ENCODE measurements at places on chromosomes 7 and 10.

- no peak for DNase-seq
Observed at GRCh38 chr10:100628061-100628460, 92.3 kb downstream of the HIF1AN start.

GRCh38 chr10:64528294-64529002, 1007.2 kb downstream of the REEP3 start:
- no peak for DNase-seq

DNA sequence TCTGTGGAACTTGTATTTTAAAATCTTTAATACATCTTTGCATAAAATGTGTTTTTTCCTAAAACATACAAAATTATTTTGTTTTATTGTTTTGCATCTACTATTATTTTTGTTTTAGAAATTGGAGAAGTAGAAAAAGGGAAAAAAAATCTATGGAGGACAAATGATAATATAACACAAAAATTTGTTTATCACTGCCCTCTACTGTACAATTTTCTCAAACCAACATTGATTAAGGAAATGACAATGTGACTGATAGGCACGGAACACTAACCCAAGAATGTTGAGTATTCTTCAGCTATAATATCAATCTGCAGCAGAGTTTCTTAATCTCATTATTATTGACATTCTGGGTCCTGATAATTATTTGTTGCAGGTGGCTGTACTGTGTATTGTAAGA, 9.5 kb upstream of the ING3 start:
- no peak for DNase-seq

GRCh38 chr7:128025819-128026218, 5.4 kb downstream of the LRRC4 start:
- DNase-seq: no peak

DNA sequence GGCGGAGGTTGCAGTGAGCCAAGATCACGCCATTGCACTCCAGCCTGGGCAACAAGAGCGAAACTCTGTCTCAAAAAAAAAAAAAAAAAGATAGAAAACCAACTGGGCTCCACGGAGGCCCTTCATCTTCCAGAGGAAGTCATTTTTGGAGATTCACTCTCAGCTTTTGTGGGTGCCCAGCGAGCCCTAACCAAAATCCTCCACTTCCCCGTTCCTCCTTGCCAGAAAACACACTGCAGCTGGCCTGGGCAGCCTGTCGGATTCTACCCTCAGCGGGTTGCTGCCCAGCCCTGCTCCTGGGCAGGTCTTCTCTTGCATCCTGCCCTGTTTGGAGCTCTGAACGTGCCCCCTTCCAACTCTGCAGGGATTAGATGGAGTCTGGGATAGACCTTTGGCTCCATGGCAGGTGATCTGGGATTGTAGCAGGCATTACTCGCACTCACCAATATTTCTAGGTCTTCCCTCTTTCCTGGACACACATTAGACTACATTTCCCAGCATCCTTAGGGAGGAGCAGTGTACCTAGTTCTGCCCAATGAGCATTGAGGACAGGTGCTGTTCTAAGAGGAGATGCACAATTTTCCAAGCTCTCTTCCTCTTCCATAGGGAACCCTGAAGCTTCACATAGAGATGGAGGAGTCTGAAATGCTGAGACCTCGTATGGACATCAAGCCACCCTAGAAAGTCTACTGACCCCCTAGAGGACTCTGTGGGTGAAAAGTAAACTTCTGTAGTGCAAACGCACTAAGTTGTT, 4.6 kb downstream of the GRID2IP start:
- no peak for DNase-seq

DNA sequence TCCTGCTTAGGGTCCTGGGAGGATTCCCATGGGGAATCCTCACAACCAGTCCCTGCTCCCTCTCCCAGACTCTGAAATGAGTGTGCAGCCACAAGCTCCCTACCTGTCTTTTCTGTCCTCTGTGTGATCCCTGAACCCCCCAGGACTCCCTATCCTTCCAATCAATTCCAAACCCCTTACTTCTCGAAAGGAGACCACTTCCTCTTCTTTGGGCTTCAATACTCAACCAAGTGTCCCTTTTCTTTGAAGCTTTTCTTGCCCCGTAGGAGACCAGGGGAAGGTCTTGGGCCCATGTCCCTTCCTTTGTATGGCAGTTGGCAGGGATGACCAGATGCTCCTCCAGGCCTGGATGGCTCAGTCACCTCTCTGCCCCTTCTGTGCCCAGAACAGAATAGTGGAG, 1.7 kb downstream of the AEBP1 start:
- DNase-seq: no peak

Measured in NCI-H1105 (cell line).